NCI-H526 (cell line): ENCODE measurements at places on chromosomes 13 and 19.

- DNase-seq: peak; percentile 42
Observed at GRCh38 chr19:3359919-3360420, 6.4 kb upstream of the NFIC start.

- DNase-seq: no peak
Observed at GRCh38 chr19:50415661-50416033, 3.1 kb upstream of the SPIB start.

- DNase-seq: no peak
Observed at GRCh38 chr19:7865262-7865911, 8.8 kb downstream of the PRR36 start.

GRCh38 chr13:97125810-97126738 is 96.1 kb upstream of the MBNL2 start:
- DNase-seq: no peak

DNA sequence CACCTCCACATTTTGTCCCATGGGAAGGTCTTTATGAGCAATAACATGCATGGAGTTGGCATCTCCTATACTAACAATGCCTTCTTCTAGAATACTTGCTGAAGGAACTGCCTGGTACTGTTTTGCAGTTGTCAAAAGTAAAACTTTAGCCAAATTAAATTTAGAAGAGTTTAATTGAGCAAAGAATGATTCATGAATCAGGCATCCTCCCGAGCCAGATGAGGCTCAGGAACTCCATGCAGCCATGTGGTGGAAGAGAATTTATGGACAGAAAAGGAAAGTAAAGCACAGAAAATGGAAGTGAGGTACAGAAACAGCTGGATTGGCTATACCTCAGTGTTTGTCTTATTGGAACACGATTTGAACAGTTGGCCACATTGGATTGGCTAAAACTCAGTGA is 1081.9 kb downstream of the SLITRK1 start:
- no peak for DNase-seq

DNA sequence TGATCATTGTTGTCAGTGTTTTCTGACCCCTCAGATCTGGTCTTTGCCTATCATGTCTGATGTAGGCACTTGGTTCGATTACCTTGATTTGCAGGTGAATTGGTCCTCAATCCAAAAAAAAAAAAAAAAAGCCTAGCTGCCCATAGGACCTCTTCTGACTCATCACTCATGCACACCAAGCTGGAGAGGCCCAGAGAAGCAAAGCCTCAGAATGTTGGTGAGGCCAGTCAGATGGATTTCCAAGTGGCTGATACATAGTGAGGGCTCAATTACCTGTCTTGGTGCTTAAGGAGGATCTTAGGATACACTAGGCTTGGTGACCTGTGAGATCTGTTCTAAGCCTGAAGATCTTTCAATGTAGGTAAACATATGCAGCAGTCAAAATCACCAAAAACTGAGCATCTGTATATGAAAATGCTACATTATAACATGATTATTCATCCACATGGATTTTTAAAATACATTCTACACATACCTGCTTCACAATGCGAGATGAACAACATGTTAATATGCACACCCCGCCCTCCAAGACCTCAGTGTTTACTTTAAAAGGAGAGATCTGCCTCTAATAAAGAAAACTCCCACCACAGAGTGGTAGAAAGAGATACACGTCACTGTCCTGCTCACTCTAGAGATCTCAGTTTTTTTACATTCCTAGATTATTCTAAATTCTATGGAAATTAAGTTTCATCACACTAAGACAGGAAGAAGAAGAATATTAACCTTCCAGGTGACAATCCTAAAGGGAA is 79.9 kb upstream of the RAP2A start:
- no peak for DNase-seq

GRCh38 chr13:98487522-98487921 is 89.4 kb downstream of the STK24 start:
- DNase-seq: no peak

DNA sequence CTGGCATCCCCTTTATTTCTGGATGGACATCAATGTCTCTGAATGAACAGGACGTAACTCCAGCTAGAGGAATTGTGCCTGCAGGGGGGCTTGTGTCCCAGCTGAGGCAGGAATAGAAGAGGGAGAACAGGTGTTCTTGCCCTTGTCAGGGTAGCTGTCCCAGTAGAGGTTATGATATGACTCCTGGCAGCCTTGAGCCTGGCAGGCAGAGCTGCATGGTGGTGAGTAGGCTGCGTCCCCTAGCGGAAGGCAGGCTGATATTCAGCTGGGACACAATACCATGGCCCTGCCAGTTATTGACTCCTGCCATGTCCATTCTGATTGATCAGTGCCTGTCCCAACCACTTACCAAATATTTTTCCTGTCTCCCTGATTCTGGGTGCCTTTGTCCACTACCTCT is 197.2 kb downstream of the RAP2A start:
- no peak for DNase-seq

- peak; percentile 80 for DNase-seq
Observed at GRCh38 chr13:56909896-56910600, 230.7 kb upstream of the PRR20A start.

DNA sequence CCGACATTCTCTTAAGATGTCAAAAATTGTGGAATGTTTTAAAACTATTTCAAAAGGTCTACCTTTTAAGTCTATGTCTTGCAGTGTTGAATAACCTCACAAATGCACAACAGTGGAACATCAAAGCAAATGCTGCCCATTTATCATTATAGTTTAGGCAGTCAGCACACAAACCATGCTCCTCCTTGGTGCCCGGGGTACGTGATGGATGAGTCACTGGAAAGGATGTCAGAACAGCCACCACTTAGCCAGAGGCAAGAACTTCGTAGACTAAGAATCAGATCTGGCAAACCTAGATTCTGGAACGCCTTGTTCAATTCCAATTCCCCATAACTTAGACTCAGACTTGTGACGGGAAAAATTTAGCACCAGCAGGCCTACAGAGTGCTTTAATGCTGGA is 343.6 kb downstream of the FGF9 start:
- no peak for DNase-seq

DNA sequence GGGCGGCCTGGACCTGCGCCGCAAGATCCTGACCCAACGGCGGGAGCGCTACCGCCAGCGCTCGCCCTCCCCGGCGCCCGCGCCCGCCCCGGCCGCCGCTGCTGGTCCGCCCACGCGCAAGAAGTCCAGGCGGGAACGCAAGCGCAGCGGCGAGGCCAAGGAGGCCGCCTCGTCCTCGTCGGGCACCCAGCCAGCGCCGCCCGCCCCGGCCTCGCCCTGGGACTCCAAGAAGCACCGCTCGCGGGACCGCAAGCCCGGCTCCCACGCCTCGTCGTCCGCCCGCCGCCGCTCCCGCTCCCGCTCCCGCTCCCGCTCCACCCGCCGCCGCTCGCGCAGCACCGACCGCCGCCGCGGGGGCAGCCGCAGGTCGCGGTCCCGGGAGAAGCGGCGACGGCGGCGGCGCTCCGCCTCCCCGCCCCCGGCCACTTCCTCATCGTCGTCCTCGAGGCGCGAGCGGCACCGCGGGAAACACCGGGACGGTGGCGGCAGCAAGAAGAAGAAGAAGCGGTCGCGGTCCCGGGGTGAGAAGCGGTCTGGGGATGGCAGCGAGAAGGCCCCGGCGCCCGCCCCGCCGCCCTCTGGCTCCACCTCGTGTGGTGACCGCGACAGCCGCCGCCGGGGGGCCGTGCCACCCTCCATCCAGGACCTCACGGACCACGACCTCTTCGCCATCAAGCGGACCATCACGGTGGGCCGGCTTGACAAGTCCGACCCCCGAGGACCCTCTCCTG is 10.0 kb downstream of the SCAF1 start:
- DNase-seq: no peak

DNA sequence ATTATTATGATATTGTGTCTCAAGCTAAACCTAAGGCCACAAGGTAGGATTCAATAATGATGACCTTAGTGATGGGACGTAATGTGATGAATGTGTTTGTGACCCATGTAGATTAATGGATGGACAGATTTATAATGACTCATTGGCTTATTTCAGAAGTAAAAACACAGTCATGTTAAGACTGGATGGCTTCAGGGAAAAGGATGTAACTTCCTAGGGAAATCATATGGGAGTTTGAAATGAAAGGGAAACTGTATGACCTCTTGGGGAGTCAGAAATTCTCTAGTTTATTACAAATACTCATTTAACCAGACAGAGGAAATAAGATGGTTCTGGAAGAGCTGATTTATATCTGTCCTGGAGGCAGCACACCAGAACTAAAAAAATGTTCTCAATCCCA is 2.9 kb downstream of the EDNRB start:
- no peak for DNase-seq

- no peak for DNase-seq
Observed at GRCh38 chr19:13102416-13102665, 317 bp downstream of the LYL1 start.

- no peak for DNase-seq
Observed at GRCh38 chr13:113086991-113087922, 18.3 kb upstream of the F7 start.

DNA sequence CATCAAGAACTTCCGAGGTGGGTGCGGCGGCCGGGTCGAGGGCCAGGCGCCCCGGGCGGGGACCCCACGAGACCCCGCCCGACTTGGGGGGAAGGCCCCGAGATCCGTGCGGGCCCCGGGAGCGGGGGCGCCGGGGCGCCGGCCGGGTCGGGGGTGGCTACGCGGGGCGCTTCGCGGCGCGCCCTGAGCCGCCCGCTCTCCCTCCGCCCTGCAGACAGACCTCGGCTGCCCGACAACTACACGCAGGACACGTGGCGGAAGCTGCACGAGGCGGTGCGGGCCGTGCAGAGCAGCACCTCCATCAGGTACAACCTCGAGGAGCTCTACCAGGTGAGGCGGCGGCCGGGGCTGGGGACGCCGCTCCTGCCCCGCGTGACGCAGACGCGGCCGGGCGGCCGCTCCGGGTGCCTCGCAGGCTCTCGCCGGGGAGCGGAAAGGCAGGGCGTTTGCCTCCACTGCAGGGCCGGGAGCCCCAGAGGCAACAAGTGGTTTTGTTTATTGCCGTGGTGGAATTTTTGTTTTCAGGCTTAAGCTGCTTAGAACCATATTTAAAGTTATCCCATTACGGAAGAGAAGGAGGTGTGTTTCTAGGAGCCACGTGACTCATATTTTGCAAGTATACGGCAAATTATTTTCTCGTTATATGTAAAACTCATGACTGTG is 477 bp downstream of the CUL4A start:
- DNase-seq: peak; percentile 85

- DNase-seq: no peak
Observed at GRCh38 chr19:1253514-1254080, 5.2 kb downstream of the MIDN start.

DNA sequence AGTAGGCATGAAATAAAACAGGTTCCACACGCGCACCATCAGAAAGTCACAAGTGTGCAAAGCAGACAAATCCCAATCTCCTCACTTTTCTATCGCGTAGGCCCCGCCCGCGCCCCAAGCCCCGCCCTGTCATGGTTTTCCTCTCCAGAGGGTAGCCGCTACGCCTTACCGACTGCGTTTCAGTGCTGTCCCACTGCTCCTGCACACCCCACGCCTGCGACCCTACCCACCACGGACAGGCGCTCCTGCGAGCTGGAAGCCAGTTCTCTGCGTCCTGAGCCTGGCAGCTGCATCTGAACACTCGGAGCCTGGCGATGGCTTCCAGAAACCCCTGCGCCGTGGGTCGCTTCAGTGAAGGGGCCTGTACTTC is 379 bp upstream of the ZNF470 start:
- DNase-seq: peak; percentile 71

DNA sequence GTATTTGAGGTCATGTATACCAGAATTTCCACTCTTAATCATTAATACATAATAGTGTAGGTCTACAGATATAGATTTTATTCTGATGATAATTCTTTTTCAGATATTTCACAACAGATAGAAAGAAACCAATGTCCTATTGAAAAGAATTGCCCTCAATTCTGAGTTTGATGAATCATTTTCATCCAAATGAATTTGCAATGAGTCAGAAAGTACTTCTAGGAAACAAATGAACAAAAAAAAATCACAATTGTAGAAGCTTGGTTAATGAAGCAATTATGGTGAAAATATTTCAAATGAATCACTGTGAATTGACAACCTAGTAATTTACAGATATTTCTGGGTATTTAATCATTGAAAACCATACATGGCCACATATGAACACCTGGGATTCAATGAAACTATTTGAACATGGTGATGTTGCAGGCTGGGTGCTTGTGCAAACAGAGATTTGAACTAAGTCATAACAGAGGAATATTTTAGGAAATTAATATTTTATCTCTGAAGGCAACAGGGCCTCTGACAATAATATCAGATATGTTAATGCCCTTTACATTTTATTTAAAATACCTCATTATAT is 360.9 kb downstream of the SLITRK5 start:
- no peak for DNase-seq

GRCh38 chr19:27672309-27673047 is 1540.5 kb downstream of the UQCRFS1 start:
- DNase-seq: no peak

- no peak for DNase-seq
Observed at GRCh38 chr13:44855860-44856259, 133.4 kb downstream of the NUFIP1 start.

DNA sequence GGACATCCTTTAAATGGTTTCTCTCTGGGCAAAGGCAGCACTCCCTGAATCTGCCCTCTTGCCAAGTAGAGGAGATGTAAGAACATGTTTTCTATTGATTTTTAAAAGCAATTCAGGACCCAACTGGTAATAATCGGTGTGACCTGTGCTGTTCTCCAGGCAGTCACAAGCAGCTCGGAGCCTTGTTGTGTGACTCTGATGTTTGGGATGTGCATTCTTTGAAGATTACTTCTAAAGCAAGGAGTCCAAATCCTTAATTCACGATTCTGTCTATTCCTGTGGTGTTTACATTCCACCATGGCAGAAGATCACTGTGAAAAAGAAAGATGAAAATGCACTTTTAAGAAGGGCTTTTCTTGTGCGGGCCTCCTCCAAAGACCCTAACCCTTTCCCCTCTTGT is 122.3 kb upstream of the ZNF536 start:
- DNase-seq: no peak

DNA sequence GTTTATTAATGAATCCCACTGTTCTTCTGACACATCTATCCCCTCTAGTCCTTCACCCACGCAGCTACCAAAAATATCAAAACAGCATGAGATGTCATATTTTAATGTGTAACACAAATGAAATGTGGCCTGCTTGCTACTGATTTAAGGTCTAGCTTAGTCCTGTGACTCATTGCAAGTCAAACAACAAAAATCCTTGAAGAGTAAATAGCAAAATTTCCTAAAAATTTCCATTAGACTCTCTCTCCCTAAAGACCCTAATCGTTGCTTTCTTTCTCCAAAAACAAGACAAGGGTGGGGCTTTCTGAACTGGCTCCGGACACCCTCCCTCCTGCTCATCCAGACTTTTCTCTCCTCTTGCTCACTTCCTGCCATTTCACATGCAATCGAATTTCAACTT is 99.9 kb upstream of the IPO5 start:
- DNase-seq: no peak
